ENCODE measurements at places on chromosomes 3 and 15.
A peak's percentile ranks its signal among the peaks of the same experiment; 100 is the strongest.

GRCh38 chr3:182713743-182714517 is 79.4 kb upstream of the ATP11B start:
- DNase-seq = peak; percentile 66

- no peak for DNase-seq
Measured at GRCh38 chr3:87810452-87811016, 248.3 kb downstream of the CGGBP1 start.

DNA sequence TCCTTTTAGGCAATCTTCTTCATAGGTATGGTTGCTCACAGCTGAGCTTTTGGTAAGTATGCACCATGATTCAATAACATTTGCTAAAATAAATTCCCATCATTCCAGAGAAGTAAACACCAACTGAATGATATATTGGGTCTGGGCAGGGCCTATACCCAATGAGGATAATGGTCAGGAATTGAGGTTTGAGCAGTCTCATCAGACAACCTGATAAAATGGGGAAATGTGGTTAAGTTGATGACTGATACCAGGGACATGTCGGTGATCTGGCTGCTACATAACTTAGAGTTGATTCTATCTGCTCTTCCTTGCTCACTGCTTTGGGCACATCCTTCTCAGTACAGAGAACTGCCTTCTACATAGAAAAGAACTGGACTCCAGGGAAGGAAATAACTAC is 92.9 kb downstream of the GPR156 start:
- DNase-seq = no peak

GRCh38 chr15:78065284-78065872 is 12.1 kb downstream of the TBC1D2B start:
- no peak for DNase-seq

- no peak for DNase-seq
Measured at GRCh38 chr3:37116998-37117397, 57.4 kb downstream of the LRRFIP2 start.

- DNase-seq = no peak
Measured at GRCh38 chr3:194871143-194871863, 185.6 kb downstream of the FAM43A start.

GRCh38 chr3:33372218-33373081 is 67.8 kb downstream of the UBP1 start:
- DNase-seq = peak; percentile 33

GRCh38 chr3:163422671-163423070 is 1655.6 kb downstream of the SI start:
- no peak for DNase-seq

- no peak for DNase-seq
Measured at GRCh38 chr15:82737975-82738374, 28.3 kb upstream of the AP3B2 start.

DNA sequence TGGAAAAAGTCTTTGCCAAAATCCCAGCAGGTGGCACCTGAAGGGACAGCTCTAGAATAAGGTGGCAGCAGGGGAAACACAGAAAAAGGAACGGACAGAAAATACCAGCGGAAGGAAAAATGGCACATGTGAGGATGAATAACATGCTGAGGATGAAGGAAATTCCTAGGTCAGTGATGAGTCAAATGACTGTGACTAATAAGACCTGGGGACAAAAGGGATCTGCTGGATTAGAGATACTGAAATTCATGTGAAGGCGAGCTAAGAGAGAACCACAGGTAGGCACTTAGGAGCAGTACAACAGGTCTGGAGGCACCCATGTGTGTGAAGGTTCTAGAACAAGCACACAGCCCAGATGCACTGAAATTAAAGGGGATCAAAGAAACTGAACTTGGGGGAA is 482.5 kb downstream of the FOXP1 start:
- no peak for DNase-seq

DNA sequence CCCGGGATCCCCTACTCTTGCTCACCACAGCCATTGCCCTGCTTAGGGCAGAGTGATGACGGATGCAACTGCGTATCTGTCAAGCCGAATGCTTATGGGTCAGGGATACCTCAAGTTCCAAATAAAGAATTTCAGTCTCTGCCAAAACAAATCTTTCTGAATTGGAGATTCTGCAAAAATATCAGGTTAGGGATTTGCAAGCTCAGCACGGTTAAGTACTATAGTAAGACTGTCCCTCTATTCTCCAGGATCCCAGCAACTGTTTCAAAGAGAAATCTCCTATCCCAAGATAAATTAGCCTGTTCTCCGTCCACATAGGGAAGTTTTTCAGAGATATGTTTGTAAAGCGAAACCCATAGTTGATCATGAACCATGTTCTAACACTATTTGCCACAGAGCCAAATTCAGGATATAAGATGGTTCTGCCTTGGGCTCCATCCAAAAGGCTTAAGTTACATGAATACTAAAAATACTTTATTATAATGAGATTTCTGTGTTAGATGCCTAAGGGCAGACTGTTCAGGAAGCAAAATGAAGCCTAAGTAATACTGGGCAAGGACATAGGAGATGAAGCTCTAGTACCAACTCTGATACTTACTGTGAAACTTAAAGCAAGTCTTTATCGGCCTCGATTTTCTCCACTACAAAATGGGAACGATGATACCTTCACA is 100.1 kb upstream of the LPP start:
- DNase-seq = no peak

- no peak for DNase-seq
Measured at GRCh38 chr15:69125236-69125635, 35.2 kb upstream of the GLCE start.

GRCh38 chr15:60928970-60929369 is 300.1 kb downstream of the RORA start:
- DNase-seq = no peak

- no peak for DNase-seq
Measured at GRCh38 chr3:73789825-73790444, 165.2 kb upstream of the PDZRN3 start.

GRCh38 chr15:71804226-71804625 is 6.1 kb upstream of the NR2E3 start:
- no peak for DNase-seq

- DNase-seq = no peak
Measured at GRCh38 chr3:165817160-165817709, 20.0 kb downstream of the BCHE start.

DNA sequence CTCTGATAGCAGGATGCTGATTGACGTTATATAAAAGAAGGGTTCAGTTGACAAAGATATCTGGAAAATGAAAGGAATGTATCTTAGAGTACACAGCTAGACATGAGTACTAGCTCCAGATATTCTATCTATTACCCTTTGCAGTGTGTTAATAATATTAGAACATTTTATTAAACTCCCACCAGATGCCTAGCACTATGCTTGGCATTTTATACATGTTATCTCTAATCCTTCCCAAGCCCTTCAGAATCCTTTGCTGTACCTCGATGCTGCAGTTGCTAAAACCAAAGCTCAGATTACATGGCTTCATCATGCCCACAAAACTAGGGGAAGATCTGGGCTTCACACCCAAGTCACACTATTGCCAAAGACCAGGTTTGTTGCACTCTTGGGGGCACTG is 350.1 kb upstream of the AZI2 start:
- no peak for DNase-seq

DNA sequence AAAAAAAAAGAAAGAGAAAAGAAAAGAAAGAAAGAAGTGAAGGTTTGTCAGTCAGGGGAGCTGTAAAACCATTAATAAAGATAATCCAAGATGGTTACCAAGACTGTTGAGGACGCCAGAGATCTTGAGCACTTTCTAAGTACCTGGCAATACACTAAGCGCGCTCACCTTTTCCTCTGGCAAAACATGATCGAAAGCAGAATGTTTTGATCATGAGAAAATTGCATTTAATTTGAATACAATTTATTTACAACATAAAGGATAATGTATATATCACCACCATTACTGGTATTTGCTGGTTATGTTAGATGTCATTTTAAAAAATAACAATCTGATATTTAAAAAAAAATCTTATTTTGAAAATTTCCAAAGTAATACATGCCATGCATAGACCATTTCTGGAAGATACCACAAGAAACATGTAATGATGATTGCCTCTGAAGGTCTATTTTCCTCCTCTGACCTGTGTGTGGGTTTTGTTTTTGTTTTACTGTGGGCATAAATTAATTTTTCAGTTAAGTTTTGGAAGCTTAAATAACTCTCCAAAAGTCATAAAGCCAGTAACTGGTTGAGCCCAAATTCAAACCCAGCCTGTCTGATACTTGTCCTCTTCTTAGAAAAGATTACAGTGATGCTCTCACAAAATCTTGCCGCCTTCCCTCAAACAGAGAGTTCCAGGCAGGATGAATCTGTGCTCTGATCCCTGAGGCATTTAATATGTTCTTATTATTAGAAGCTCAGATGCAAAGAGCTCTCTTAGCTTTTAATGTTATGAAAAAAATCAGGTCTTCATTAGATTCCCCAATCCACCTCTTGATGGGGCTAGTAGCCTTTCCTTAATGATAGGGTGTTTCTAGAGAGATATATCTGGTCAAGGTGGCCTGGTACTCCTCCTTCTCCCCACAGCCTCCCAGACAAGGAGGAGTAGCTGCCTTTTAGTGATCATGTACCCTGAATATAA is 2.0 kb downstream of the B2M start:
- no peak for DNase-seq

GRCh38 chr15:62432702-62433398 is 267.8 kb upstream of the C2CD4B start:
- DNase-seq = no peak

GRCh38 chr3:189838291-189838690 is 207.1 kb downstream of the TP63 start:
- DNase-seq = no peak

DNA sequence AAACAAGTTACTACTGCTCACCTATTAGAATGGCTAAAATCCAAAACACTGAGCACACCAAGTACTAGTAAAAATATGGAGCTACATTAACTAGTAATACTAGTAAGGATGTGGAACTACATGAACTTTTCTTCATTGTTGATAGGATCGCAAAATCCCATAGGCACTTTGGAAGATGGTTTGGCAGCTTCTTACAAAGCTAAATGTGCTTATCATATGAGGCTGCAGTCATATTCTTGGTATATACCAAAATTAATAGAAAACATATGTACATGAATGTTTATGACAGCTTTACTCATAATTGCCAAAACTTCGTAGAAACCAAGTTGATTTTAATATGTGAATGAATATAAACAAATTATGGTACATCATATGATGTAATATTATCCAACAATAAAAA is 366.8 kb upstream of the KCNMB2 start:
- no peak for DNase-seq

DNA sequence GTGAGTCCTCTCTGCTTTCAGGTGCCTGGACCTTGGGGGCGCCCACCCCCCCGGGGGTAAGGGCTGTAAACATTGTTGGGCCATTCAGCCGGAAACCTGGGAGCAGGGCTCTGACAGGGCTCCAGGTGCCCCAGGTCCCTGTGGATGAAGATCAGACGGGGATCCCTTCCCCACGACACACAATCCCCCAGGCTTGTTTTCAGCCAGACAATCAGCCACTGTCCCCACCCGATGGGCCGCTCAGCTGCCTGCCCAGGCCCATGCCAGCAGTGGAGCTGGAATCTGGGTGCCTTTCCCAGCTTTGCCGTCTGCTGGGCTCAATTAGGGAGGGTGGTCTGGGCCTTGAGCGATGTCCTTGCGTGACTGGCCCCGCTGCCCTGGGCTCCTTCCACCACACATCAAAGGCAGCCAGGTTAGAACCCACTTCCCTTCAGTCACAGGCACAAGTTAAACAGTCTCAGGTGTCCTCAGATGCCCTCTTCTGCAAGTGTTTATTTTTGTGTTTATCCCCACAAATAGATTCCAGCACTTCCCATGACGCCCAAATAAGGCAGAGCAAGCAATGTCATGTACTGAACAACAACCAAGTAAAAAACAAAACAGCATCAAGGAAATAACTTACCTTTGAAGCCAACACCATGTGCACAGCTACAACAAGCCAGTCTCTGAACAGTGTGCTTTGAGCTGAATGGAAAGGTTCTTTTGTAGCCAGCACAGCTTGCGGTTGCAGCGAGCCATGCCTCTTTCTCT is 77.0 kb upstream of the ALDH1A3 start:
- no peak for DNase-seq

DNA sequence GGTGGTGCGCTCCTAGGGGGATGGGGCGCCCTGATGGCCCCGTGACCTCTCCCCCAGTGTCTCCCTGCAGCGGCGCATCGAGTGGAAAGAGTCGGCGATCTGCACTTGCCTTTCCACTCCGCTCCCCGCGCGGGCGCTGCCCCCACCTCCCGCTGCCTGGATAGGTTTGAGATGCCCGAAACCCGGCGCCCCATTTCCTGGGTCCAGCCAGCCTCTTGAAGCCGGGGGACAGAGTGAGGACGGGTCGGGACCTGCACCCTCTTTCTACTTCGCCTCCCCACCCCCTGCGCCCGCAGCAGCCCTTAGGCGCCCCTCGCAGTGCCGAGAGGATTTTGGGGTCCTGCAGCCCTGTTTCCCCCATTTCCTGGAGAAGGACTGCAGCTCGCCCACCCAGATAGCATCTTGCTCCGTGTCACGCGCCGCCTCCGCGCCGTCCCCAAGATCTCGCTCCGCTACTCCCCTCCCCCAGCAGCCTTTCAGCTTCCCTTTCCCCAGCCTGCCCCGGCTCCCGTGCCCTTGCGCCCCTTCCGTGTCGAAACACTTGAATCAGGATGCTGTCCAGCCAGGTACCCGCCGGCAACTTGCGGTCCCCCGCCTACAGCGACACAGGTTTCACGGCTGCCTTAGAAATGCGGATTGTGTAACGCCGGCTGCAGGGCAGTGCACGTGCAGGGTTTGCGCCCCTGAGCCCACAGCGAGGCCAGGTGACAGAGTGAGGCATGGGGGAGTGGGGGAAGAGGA is 519 bp downstream of the ABHD6 start:
- no peak for DNase-seq

- no peak for DNase-seq
Measured at GRCh38 chr15:90924375-90924774, 8.0 kb downstream of the HDDC3 start.

- DNase-seq = no peak
Measured at GRCh38 chr3:128431803-128432300, 34.8 kb downstream of the DNAJB8 start.

DNA sequence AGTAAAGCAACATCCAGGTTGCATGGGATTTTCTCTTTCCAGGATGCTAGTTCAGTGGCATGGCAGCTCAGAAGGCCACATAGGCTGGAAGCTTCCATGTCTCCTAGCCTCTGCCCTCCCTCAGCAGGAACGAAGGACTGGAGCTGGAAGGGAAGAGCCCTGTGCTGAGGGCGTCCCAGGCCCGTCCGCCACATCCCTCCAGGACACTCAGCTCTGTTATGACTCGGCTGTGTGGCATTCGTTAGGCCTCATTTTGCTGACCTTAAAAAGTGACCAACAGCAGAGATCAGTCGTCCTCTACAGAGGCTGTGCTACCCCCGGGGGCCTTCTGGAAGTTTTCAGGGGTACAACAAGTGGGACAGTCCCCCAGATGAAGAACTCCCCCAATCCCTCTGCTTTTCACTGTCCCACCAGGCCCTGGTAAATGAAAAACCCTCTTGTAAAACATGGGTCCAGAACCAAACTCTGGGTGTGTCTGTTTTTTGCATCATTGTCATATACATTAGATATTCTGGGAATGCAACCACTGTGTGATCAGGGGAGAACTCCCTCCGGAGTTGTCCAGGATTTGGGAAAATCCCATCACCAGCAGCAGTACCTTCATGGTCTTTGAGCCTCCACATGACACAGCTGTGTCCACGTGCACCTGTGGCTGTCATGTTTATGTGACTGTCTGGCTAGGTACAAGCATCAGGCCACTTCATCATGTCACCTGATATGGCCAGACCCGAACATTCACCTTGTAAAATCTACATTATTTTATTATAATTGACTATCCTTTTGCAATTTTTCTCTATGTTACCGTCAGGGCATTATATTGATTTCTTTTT is 149.9 kb downstream of the OR4M2 start:
- no peak for DNase-seq

- DNase-seq = no peak
Measured at GRCh38 chr3:57530071-57530608, 14.0 kb downstream of the DNAH12 start.

GRCh38 chr3:99781761-99782160 is 35.9 kb upstream of the CMSS1 start:
- no peak for DNase-seq

Measured in NCI-H2029 (cell line).